ENCODE measurements at places on chromosomes 11 and 22. TPM values are rescaled to one million over a fixed set of nuclear protein-coding genes. Genes with fewer than 3 reads are reported as not detected.

SCGB1C1 gene
- total RNA-seq: not detected

FAM118A gene
- total RNA-seq: 55.0 TPM

GP1BB gene
- not detected for total RNA-seq

ASCL2 gene
- 2.0 TPM for total RNA-seq

DNA sequence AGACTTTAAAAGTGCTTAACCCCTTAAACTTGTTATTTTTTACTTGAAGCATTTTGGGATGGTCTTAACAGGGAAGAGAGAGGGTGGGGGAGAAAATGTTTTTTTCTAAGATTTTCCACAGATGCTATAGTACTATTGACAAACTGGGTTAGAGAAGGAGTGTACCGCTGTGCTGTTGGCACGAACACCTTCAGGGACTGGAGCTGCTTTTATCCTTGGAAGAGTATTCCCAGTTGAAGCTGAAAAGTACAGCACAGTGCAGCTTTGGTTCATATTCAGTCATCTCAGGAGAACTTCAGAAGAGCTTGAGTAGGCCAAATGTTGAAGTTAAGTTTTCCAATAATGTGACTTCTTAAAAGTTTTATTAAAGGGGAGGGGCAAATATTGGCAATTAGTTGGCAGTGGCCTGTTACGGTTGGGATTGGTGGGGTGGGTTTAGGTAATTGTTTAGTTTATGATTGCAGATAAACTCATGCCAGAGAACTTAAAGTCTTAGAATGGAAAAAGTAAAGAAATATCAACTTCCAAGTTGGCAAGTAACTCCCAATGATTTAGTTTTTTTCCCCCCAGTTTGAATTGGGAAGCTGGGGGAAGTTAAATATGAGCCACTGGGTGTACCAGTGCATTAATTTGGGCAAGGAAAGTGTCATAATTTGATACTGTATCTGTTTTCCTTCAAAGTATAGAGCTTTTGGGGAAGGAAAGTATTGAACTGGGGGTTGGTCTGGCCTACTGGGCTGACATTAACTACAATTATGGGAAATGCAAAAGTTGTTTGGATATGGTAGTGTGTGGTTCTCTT lies 2.8 kb downstream of the MALAT1 start:
- H3K4me1 ChIP-seq: peaks cover 30% of the 10 kb centered on the region
- no peak overlapping the region for H3K27ac ChIP-seq
- H3K27me3 ChIP-seq: peaks cover 14% of the 10 kb centered on the region
- H3K4me3 ChIP-seq: no peak overlapping the region
- no peak for DNase-seq
- peaks cover 3% of the 10 kb centered on the region for H3K36me3 ChIP-seq

DNA sequence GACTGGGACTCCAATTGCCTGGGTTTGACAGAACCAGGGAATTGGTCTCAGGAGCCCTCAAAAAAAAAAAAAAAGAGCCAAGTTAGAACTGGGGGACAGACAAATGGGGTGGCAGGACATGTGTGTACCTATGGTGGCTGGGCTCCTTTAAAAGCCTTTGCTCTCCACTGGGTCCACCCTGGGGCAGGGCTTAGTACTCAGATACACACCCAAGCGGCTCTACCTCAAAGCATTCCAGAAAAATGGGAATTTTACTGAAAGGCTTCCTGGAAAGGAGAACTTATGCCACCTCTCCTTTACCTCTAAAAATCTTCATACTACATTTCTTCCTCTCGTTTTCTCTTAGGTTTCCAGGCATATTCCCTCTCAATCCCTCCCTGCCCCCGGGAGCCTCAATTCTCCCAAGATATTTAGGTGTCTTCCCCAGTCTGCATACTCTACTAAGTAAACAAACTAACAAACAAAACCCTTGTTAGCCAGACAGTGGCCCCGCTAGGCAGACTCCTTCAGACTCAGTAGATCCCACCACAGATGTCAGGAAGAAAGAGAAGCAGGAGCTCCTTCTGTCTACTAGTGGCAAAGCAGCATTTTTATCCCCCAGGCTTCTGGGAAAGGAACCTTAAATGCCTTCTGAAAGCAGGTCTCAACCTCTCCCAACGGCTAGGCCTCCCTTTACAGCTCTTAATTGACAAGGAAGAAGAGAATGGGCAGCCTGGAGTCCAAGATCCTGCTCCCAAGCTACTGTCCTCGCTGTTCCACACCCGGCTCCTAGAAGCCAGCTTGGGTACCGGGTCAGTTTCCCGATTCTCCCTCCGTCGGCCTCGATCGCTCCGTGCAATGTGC lies 653 bp downstream of the PCSK7 start:
- peaks cover 44% of the 10 kb centered on the region for H3K36me3 ChIP-seq
- peak overlapping the region; percentile 98 for H3K27ac ChIP-seq
- peaks cover 43% of the 10 kb centered on the region for H3K4me1 ChIP-seq
- H3K4me3 ChIP-seq: peak overlapping the region; percentile 99
